ENCODE measurements at places on chromosomes 4 and X. TPM values are rescaled to one million over a fixed set of nuclear protein-coding genes. Genes with fewer than 3 reads are reported as not detected.

UGT2B10 gene
- total RNA-seq: not detected

POF1B gene
- 0.85 TPM for total RNA-seq

ZIC3 gene
- not detected for total RNA-seq

GBA3 gene
- not detected for total RNA-seq

TEX11 gene
- total RNA-seq: not detected

CXCL11 gene
- total RNA-seq: not detected

ANK2 gene
- 0.25 TPM for total RNA-seq

RBM46 gene
- total RNA-seq: not detected

GUCY1B1 gene
- total RNA-seq: 0.75 TPM

FAM53A gene
- 3.1 TPM for total RNA-seq

HHIP gene
- total RNA-seq: not detected

DNA sequence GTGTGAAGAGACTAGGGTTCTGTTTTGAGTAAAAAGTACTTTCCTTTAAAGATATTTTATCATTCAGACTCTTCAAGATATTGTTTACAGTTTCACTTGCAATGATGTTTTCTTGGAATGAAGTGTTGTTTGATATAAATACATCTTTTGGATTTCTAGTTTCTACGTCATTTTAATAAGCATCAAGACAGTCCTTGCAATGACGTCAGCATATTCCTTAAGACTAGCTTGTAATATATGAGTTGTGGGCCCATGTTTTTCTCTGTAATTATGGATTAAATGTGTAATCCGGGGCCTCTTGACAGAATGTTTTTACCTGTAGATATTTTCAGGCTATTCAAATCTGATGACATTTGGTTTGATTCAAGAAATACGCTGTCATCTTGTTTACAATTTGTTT is 66.1 kb downstream of the RBMX2 start:
- H3K4me3 ChIP-seq: no peak overlapping the region

DNA sequence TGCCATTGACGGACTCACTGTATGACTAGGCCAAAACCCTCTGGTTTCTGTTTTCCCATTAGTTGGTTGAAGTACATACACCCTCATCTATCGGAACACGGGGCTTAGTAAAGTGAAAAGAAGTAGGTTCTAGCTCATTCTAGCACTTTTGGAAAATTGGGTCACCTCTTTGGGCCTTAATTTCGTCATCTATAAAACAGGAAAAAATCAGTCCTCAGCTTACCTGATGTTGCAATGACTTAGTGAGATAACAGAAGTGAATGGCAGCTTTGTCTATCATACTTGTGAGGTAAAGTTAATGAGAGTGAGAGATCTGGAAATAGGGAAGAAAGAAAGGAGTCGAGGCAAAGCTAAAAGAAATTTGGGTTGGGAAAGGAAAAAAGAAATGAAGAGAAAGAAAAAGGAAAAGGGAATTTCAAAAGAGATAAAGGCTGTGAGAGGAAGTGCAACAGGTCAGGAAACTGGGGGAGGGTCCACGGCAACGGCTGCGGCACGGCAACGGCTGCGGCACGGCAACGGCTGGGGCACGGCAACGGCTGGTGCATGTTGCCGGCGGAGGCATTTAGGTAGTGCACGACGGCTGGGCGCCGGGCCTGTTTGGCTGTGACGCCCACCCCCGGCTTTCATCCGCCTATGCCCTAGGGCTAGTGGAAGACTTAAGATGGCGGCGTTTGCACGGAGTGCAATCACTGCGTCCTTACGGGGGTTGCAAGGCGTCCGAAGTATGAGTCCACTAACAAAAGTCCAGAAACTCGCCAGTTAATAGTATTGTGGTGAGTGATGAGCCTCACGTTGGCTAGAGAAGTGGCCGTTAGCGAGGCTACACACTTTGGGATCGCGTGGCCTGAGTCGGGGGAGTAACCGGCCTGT is 360.1 kb upstream of the ZCCHC13 start:
- H3K4me1 ChIP-seq: peaks cover 14% of the 10 kb centered on the region
- DNase-seq: peak; percentile 72
- H3K4me3 ChIP-seq: peak overlapping the region; percentile 92
- H3K27me3 ChIP-seq: no peaks in the 10 kb centered on the region
- peak overlapping the region; percentile 95 for H3K27ac ChIP-seq

- H3K27ac ChIP-seq: no peak overlapping the region
- H3K4me3 ChIP-seq: no peak overlapping the region
- H3K4me1 ChIP-seq: peaks cover 21% of the 10 kb centered on the region
- no peaks in the 10 kb centered on the region for H3K27me3 ChIP-seq
- H3K36me3 ChIP-seq: peaks cover 7% of the 10 kb centered on the region
These were observed 102.5 kb downstream of the TSPAN5 start for GRCh38 chr4:98555798-98556445.

GRCh38 chrX:100829730-100830129 is 9.5 kb downstream of the CSTF2 start:
- peak overlapping the region; percentile 62 for H3K4me3 ChIP-seq
- no peak for DNase-seq

DNA sequence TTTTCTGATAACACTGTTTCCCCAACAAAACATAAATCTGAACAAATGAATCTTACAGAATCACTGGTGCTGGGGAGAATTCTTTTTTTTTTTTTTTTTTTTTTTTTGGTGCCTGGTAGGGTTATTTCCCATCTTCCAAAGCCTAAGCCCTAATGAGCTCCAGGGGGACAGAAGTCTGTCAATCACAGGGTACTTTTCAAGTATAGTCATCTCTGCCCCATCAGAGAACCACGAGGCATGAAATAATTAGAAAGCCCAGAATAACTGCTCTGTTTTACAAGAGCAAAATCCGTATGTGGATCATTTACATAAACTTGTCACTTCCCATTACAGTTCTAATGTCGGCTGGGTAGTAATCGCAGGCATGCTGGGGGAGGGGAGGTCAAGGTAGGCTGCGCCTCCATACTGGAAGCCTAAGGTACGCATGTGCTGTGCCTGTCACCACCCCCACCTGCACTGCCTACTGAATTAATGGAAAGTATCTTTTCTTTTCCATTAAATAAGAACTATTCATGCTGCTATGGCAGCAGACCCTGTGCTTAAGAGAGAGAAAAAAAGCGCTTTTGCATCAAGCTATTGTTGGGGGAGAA is 164.7 kb upstream of the LEF1 start:
- no peaks in the 10 kb centered on the region for H3K36me3 ChIP-seq
- H3K4me3 ChIP-seq: no peak overlapping the region
- peaks cover 12% of the 10 kb centered on the region for H3K27me3 ChIP-seq

- DNase-seq: no peak
- H3K4me3 ChIP-seq: no peak overlapping the region
- H3K27me3 ChIP-seq: no peaks in the 10 kb centered on the region
- no peaks in the 10 kb centered on the region for H3K36me3 ChIP-seq
- H3K4me1 ChIP-seq: no peaks in the 10 kb centered on the region
- H3K27ac ChIP-seq: no peak overlapping the region
These were observed 553.4 kb downstream of the PPP4R3C start for GRCh38 chrX:26909728-26910127.

- peaks cover 14% of the 10 kb centered on the region for H3K27me3 ChIP-seq
- no peaks in the 10 kb centered on the region for H3K36me3 ChIP-seq
- no peaks in the 10 kb centered on the region for H3K4me1 ChIP-seq
- H3K4me3 ChIP-seq: no peak overlapping the region
These were observed 207.9 kb upstream of the FAM241A start for GRCh38 chr4:111937368-111937767.

GRCh38 chr4:47914926-47915237 is 499 bp upstream of the NFXL1 start:
- peaks cover 11% of the 10 kb centered on the region for H3K36me3 ChIP-seq
- peak overlapping the region; percentile 98 for H3K4me3 ChIP-seq
- peaks cover under 1% of the 10 kb centered on the region for H3K27me3 ChIP-seq
- H3K27ac ChIP-seq: peak overlapping the region; percentile 96

GRCh38 chr4:120922381-120923206 is at the start of gene PRDM5:
PRDM5 (minus strand) TSS chr4:120922726; CDS start chr4:120922608, 118 bp downstream.
- peaks cover 7% of the 10 kb centered on the region for H3K36me3 ChIP-seq
- peaks cover 7% of the 10 kb centered on the region for H3K4me1 ChIP-seq
- peaks cover 48% of the 10 kb centered on the region for H3K27me3 ChIP-seq
- H3K27ac ChIP-seq: peak within 1 kb of the TSS; percentile 47
- peak within 1 kb of the TSS; percentile 97 for H3K4me3 ChIP-seq

DNA sequence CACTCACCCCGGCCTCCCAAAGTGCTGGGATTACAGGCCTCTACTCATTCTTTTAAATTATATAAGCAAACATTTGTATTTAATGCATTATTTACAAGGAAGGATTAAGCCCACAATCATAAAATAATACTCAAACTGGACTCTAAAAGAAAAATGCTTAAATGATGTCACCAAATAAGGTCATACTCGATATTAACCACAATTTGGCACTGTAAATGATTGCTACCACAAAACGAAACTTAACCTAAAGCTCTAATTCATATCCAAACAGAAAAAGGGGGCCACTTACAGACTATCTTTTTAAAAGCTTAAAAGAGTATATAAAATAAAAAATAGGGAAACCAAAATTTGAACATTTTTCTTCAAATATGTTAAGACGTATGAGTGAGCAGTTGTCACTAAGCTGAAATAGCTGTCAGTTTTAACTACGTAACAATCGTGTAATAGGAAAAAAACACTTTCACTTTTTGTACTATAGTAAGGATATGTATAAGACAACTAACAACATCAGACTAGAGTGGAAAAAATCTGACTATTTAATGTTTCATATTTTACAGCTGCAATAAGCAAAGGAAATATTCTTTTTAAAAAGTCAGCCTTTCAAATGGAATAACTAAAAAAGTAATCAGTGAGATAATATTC is 108.2 kb upstream of the GPR34 start:
- peaks cover 9% of the 10 kb centered on the region for H3K36me3 ChIP-seq
- H3K27ac ChIP-seq: no peak overlapping the region
- peaks cover 4% of the 10 kb centered on the region for H3K4me1 ChIP-seq
- H3K4me3 ChIP-seq: peak overlapping the region; percentile 25
- DNase-seq: no peak

GRCh38 chrX:33741807-33742206 is 390.3 kb downstream of the FAM47A start:
- no peaks in the 10 kb centered on the region for H3K36me3 ChIP-seq
- no peaks in the 10 kb centered on the region for H3K4me1 ChIP-seq
- H3K27ac ChIP-seq: no peak overlapping the region
- no peak for DNase-seq
- no peak overlapping the region for H3K4me3 ChIP-seq

DNA sequence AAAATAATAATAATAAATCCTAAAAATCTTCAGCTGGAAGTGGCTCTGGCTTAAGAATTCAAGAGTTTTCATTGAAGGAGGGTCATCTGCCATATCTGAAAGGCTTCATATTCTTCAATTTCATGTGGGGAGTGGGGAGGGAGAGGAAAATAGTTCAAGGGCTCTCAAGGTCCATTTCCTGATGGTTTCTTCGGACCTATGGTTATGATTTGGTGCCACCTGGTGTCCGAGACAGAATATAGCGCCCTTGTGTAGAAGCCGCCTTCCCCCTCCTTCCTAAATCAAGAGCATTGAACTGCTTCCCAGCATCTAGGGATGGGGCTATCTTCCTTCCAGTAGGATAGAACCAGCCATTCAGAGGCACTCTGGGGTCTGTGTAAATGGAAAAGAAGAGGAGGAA is 34.3 kb downstream of the NLGN3 start:
- no peak overlapping the region for H3K27ac ChIP-seq
- no peaks in the 10 kb centered on the region for H3K36me3 ChIP-seq
- H3K4me1 ChIP-seq: peaks cover 7% of the 10 kb centered on the region
- H3K4me3 ChIP-seq: no peak overlapping the region

DNA sequence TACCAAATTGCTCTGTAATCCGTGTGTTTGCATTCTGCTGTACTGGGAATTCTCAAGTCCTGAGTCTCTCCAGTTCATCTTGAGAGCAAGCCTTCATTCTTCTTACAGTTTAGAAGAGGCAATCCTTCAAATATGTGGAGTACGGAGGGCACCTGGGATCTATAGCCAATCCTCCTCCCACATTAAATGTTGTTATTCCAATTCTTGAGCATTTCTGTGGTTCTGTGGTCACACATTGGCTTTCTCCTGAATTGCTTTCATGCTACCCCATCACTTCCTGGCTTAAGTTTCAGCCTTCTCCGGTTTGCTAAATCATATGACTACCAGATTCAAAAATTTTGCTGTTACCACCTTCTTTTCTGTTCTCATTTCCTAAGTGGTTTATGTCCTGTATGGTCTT is 611.1 kb downstream of the PCDH19 start:
- H3K36me3 ChIP-seq: no peaks in the 10 kb centered on the region
- H3K4me1 ChIP-seq: no peaks in the 10 kb centered on the region
- DNase-seq: no peak
- H3K4me3 ChIP-seq: no peak overlapping the region
- no peak overlapping the region for H3K27ac ChIP-seq
- no peaks in the 10 kb centered on the region for H3K27me3 ChIP-seq

DNA sequence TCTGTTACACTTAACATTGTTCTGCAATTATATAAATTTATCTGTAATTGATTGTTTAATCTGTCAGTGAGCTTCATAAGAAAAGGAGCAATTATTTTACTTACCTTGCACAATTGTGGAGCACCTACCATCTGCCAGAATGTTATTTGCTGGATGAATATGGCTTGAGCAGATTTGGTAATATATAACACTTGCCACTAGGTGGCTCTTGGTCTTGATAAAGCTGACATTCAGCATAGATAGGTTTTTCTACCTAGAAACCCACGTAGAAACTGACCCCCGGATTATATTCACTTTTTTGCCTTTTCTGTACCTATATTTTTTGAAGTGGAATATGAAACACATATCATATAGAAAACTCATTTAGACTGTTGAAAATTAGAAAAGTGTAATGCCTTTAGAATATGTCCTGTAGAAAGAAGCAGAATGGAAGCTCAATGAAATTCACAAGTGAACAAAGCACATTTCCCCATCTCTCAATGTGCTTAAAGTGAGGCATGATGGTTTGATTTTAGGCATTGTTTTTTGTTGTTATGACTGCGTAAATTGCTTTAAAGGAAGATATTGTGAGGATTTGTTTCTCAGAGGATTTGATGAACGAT is 9.5 kb downstream of the RBPJ start:
- H3K27me3 ChIP-seq: no peaks in the 10 kb centered on the region
- DNase-seq: no peak
- H3K4me1 ChIP-seq: peaks cover 46% of the 10 kb centered on the region
- no peak overlapping the region for H3K4me3 ChIP-seq
- H3K36me3 ChIP-seq: peaks cover 4% of the 10 kb centered on the region

DNA sequence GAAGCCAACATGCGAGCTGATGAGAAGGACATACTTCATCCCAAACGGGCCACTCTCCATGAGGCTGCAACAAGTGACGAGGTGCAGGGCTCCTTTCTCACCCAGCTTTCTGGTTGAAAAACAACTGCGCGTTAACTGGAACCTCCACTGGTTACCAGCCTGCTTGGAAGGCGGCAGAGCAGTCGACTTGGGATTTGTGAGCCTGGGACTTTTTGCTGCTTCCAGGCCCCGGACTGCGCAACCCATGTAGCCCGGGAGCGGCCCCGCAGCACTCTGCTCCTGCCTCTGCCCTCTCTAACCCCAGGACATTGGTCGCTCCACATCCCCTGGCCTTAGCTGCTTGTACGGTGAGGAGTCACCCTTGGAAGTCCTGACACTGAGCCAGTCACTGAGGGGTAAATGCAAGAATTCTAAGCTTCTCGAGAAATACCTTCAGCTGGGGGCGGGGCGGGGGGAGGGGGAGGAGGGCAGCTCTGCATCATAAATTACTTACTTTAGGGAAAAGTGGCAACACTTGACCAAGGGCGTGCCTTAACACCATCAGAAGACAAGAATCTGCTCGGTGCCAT is 72.7 kb downstream of the MTMR1 start:
- DNase-seq: no peak
- H3K4me3 ChIP-seq: no peak overlapping the region
- H3K36me3 ChIP-seq: no peaks in the 10 kb centered on the region
- no peaks in the 10 kb centered on the region for H3K4me1 ChIP-seq
- H3K27me3 ChIP-seq: no peaks in the 10 kb centered on the region

Measured in T-helper 17 cell (primary cell).